CD4-positive, alpha-beta T cell treated with Interleukin-6 for 4 hours (primary cell): ENCODE measurements at places on chromosomes 2 and 18.

- no peak for DNase-seq
Measured at GRCh38 chr18:55579501-55580270, 8.3 kb downstream of the TCF4 start.

GRCh38 chr2:203599509-203599908, 64.4 kb upstream of the RAPH1 start:
- DNase-seq = no peak

GRCh38 chr2:106885971-106886915, at the start of gene ST6GAL2:
Gene ST6GAL2 (minus strand): TSS chr2:106886167. CDS start chr2:106843977, 42,190 bp downstream.
- DNase-seq = no peak

DNA sequence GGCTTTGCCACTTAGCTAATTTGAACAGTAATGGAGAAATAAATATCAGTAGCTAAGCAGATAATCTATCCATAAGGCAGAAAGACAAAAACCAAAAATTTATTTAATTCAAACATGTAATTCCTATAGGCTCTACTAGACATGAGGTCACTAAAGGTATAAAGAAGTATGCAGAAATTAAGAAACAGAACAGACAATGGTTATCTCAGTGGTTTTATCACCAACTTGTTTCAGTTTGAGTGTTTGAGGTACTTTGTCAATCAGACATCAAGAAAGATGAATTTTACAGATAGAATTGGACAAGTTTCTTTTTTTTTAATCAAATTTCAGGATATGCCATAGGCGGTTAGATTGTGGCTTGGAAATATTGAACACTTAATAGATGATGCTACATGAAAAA, 67.4 kb upstream of the ZEB2 start:
- DNase-seq = no peak

DNA sequence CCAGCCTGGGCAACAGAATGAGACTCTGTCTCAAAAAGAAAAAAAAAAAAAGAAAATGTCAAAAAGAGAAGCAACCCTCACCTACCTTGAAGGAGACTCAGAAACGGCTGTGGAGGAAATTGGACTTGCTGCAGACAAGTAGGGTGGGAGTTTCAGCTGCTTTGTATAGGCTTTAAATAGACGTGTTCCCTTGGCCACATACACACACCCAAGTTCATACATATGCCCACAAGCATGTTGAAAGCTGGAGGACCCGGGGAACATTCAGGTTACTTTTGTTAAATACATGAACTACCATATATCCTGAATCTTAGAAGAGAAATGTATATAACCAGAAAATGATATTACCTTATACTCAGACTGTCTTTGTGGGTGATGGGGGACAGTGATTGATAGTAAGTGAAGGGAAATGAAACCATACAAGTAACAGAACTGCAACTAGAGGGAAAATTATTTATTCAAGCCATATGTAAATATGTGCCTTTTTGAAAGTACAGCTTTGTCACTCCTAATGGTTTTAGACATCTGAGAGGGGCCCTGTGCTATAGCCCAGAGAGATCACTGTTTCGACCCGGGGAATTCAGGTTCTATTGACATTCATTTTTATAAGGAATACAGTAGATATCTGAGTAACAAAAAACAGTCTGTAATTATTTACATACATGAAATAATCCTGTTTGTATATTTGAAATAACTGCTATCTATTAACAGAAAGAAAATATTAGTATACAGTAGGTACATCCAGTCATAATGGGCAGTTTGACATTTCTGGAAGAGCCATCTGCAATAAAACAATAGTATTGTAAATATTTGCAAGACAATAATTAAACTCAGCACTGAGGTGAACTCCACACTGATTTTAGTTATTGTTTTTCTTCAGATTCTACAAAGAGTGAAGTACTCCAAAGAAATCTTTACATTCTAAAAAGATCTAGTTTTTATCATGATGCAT, 48.0 kb upstream of the TGIF1 start:
- DNase-seq = no peak

DNA sequence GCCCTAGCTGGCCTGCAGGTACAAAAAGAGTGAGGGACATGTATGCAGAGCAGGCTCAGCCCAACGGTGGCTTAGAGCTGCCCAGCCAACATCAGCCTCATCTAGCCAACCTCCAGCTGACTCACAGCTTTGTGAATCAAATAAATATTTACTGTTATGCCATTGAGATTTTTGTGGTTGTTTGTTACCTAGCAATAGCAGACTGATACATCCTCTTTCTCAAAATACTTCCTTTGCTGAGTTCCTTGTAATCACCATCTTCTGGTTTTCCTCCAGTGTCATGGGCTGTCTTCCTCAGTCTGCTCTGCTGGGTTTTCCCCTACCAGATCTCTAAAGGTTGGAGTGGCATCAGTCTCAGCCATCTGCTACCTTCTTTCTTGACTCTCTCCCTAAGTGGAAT, 126.6 kb upstream of the SLC1A4 start:
- DNase-seq = no peak

- DNase-seq = no peak
Measured at GRCh38 chr18:68417166-68417799, 297.6 kb downstream of the TMX3 start.
